ENCODE measurements at places on chromosomes 4 and X.

DNA sequence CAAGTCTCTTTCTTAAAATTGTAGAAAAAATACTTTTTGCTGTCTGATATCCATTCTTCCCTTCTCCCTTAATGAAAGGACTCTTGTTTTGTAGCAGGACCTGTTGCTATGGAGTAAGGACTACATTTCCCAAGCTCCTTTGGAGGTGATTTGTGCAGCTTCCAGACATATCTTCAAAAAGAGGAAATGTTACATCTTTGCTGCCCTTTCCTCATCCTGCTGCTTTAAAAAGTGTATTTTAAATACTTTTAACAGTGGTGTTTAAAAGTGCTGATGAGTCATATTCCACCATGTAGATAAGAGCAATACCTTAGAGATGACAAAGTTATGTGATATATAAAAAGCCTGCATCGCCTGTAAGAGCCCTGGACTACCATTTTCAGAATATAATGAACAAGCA, 98.7 kb downstream of the CFAP299 start:
- DNase-seq = peak; percentile 5

- no peak for DNase-seq
Observed at GRCh38 chrX:133546441-133546840, 131.2 kb upstream of the GPC4 start.

- DNase-seq = no peak
Observed at GRCh38 chr4:168737806-168738172, 240.9 kb downstream of the PALLD start.

- DNase-seq = no peak
Observed at GRCh38 chr4:14151101-14151500, 523.6 kb upstream of the BOD1L1 start.

DNA sequence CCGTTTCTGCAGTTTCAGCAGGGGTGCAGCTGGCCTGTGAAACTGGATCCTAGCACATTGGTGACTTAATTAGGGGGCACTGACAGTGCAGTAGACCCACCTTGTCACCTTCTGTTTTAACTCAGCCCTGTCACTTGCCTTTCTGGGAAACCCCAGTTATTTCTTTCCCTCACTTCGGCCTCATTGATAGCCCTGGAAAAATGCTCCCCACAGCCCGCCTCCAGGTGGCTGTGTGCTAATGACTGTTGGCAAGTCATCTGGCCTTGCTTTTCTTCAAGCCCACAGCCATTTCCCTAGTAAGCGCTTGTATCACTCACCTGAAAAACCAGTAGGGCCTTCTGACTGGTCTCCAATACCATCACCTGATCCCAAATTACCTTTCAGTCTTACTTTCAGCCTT, 3.3 kb downstream of the CXCR3 start:
- DNase-seq = no peak

- DNase-seq = no peak
Observed at GRCh38 chr4:95556207-95556859, 7.6 kb upstream of the UNC5C start.

DNA sequence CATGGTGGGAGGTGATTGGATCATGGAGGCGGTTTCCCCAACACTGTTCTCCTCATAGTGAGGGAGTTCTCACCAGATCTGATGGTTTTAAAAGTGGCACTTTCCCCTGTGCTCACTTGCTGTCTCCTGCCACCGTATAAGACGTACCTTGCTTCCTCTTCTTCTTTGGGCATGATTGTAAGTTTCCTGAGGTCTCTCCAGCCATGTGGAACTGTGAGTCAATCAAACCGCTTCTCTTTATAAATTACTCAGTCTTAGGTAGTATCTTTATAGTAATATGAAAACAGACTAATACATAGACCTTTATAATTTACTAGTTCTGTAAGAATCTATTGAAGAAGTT, 82.5 kb upstream of the PITX2 start:
- DNase-seq = no peak

DNA sequence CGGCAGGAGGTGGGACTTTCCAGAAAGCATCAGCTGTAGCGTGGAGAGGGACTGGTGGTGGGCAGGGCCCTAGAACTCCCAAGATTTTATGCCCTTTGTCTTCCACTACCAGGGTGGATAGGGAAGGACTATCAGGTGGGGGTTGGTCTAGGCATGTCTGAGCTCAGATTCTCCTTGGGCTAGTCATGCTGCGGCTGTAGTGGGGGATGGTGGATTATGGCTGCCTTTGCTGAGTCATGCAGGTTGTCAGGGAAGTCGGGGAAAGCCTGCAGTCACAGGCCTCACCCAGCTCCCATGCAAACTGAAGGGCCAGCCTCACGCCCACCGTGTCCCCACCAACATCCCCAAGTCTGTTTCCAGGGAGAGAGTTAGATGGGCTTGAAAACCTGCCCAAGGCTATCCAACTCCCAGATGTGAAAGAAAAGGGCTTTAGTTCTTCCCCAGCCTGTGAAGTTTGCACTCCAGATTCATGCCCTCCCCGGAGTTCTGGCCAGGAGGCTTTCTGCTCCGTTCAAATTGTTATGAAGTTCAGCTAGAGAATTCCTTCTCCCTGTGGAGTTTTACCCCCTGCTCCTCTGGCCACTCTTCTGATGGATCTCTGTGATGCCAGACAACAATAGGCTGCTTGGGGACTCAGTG, 13.4 kb upstream of the MEPE start:
- no peak for DNase-seq

Measured in cardiac muscle cell (in vitro differentiated cells and primary cell).